ENCODE measurements at places on chromosomes 12 and 14.
A peak's percentile ranks its signal among the peaks of the same experiment; 100 is the strongest.

DNA sequence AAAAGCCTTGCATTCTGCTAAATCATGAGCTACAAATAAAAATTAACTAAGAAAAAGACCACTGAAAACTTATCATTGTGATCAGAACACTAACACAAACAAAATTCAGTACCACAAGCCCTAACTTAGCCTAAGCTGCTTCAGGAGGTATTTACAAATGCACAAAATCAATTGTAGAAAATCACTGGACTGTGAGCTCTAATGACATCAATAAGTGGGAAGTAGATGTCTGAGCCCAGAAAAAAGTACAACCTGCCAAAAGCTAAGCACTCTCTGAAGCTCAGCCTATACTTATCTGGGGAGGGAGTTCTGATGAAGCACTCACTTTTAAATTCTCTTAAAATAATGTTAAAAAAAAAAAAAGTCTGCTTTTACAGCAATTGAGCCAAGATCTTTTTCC, 92.9 kb downstream of the SLCO1B1 start:
- DNase-seq: no peak

DNA sequence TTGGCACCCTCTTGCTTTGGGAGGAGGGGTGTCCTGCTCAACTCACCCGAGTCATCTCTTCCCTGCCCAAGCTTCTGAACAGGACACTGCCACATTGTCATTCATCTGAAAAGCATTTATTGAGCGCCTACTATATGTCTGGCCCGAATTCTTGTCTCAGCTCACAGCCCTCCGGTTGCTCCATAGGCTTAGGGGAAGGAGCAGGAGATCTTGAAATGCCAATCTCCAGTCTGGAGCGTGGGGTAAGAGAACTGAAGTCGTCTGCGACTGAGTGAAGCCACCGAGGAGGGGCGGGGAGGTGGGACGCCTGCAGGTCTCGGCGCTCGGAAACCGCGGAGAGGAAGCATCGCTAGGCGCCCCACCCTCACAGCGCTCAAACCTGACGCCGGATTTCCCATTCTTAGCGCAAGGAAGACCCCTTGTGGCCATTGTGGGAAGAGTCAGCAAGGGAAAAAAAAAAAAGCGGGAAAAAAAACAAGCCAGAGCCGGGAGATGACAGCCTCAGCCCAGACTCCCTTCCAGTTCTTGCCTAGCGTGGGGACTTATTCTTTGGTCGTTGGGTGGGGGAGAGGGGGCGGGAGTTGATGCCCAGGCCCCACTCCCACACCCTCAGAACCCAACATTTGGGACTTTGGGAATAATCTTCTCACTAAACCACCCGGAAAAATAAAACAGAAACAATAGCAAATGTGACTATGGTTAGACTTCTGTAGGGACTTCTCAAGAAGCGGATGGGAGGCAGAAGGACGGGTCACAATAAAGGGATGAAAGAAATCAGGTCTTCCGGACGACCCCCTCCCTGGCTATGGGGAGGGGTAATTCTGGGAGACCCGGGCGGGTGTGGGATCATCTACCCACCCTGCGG, 28.2 kb upstream of the SMUG1 start:
- DNase-seq: peak; percentile 85

GRCh38 chr14:102686196-102686801, 91.0 kb upstream of the TRAF3 start:
- DNase-seq: no peak

DNA sequence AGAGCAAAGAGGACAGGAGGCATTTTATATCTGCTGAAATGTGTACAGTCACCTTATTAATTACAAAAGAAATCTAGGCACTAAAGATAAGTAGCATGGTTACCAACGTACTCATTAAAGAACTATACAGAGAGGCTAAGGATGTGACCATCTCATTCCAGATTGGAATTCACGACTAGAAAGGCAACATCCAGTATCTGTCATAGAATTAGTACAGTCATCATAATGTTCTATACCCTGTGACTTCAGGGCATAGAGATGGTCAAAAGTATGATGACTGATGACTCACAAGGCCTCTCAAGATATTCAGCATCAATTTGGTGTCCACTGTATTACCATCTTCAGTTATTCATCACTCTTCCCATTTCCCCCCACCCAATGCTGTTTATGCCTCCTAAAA, 144.0 kb upstream of the PLEKHG7 start:
- no peak for DNase-seq

GRCh38 chr14:101905614-101906013, 58.8 kb upstream of the DYNC1H1 start:
- no peak for DNase-seq

- peak; percentile 4 for DNase-seq
Observed at GRCh38 chr12:57309420-57309819, 58.4 kb upstream of the STAC3 start.

- DNase-seq: no peak
Observed at GRCh38 chr12:114445401-114446323, 39.7 kb upstream of the TBX5 start.

GRCh38 chr12:96587691-96588090, 98.3 kb downstream of the CFAP54 start:
- no peak for DNase-seq

- DNase-seq: no peak
Observed at GRCh38 chr14:95174184-95174792, 17.0 kb upstream of the DICER1 start.
